ENCODE measurements at places on chromosomes 3 and 15.

DNA sequence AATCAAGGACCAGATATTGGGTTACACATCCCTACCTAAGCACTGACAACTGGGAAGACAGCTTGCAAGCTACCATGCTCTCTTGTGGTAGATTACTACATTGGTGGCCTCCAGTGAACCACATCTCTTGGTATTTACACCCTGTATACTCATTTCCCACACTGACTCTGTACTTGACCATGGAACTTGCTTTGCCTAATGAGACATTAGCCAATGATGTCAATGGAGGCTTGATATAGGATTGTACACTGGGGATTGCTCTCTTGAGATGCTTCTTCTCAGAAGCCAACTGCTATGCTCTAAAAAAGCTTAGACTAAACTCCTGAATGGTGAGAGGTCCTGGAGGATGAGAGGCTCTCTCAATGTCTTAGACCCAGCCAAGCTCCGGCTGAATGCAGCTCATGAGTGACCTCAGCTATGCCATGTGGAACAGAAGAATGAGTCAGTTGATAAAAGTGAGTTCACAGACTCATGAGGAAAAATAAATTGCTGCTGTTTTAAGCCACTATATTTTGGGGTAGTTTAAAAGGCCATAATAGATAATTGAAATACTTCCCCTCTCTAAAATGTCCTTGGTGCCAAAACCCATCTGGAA, 61.5 kb upstream of the GALNT15 start:
- no peaks in the 10 kb centered on the region for H3K27me3 ChIP-seq
- DNase-seq, result no peak
- H3K36me3 ChIP-seq, result no peaks in the 10 kb centered on the region
- H3K27ac ChIP-seq, result no peak overlapping the region
- H3K4me3 ChIP-seq, result no peak overlapping the region
- no peaks in the 10 kb centered on the region for H3K4me1 ChIP-seq

GRCh38 chr3:168239287-168239686, 143.6 kb upstream of the GOLIM4 start:
- H3K4me3 ChIP-seq, result no peak overlapping the region
- H3K36me3 ChIP-seq, result no peaks in the 10 kb centered on the region
- H3K4me1 ChIP-seq, result no peaks in the 10 kb centered on the region
- DNase-seq, result no peak

GRCh38 chr15:52246686-52247431, 48.7 kb downstream of the MYO5C start:
- no peak for DNase-seq
- H3K36me3 ChIP-seq, result no peaks in the 10 kb centered on the region
- no peak overlapping the region for H3K27ac ChIP-seq
- no peaks in the 10 kb centered on the region for H3K27me3 ChIP-seq

DNA sequence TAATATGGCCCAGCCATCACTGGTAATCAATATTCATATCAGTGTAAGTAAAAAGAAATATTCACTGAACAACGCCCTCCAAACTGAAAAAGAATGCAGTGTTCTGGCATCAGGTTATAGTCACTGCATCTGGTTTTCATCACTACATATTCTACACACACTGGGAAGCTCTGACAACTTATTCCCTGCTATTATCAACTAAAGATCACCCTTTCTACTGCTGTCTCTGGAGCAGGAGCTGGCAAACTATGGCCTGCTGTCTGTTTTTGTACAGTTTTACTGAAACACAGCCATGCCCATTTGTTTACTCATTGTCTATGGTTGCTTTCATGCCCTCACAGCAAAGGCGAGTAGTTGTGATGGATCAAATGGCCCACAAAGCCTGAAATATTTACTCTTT, 35.3 kb downstream of the TUBGCP4 start:
- no peak for DNase-seq
- no peak overlapping the region for H3K27ac ChIP-seq
- H3K27me3 ChIP-seq, result no peaks in the 10 kb centered on the region
- no peak overlapping the region for H3K4me3 ChIP-seq
- H3K36me3 ChIP-seq, result peaks cover 28% of the 10 kb centered on the region

GRCh38 chr3:23601091-23601822, 204.5 kb upstream of the UBE2E1 start:
- no peaks in the 10 kb centered on the region for H3K4me1 ChIP-seq
- H3K27ac ChIP-seq, result no peak overlapping the region
- no peak for DNase-seq
- no peaks in the 10 kb centered on the region for H3K27me3 ChIP-seq
- peaks cover 7% of the 10 kb centered on the region for H3K36me3 ChIP-seq
- no peak overlapping the region for H3K4me3 ChIP-seq

GRCh38 chr3:28700728-28701127, 352.1 kb upstream of the AZI2 start:
- no peaks in the 10 kb centered on the region for H3K4me1 ChIP-seq
- DNase-seq, result no peak
- H3K4me3 ChIP-seq, result no peak overlapping the region

DNA sequence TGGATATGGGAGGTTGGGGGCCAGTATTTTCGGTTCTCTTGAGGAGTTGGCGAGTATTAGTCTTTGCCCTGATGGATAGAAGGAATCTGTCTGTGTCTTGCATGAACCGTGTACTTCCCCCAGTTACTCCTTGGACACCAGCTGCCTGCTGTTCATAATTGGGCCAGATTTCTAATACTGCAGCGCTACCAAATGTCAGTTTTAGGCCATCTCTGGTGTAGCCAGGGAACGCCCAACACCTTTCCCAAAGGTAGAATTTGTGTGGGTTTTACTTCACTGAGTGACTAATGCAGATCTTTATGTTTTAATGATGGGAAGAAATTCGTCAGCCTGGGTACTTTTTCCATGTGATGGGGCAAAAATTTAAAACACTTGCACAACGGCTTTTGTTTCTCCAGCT, 18.4 kb downstream of the FLNB start:
- H3K36me3 ChIP-seq, result peaks cover 6% of the 10 kb centered on the region
- DNase-seq, result no peak
- H3K27me3 ChIP-seq, result no peaks in the 10 kb centered on the region
- H3K27ac ChIP-seq, result no peak overlapping the region
- peaks cover 45% of the 10 kb centered on the region for H3K4me1 ChIP-seq

GRCh38 chr15:26050984-26051383, 187.9 kb upstream of the ATP10A start:
- H3K27me3 ChIP-seq, result peaks cover 5% of the 10 kb centered on the region
- H3K4me3 ChIP-seq, result no peak overlapping the region
- H3K4me1 ChIP-seq, result no peaks in the 10 kb centered on the region

- H3K4me1 ChIP-seq, result no peaks in the 10 kb centered on the region
- H3K36me3 ChIP-seq, result no peaks in the 10 kb centered on the region
- no peak overlapping the region for H3K4me3 ChIP-seq
- peaks cover 10% of the 10 kb centered on the region for H3K27me3 ChIP-seq
Measured at GRCh38 chr3:152853196-152853595, 18.3 kb downstream of the P2RY1 start.

- no peak overlapping the region for H3K4me3 ChIP-seq
- no peak overlapping the region for H3K27ac ChIP-seq
- no peak for DNase-seq
Measured at GRCh38 chr3:60323180-60323579, 928.1 kb downstream of the FHIT start.

- H3K4me1 ChIP-seq, result peaks cover 37% of the 10 kb centered on the region
- peaks cover 70% of the 10 kb centered on the region for H3K27me3 ChIP-seq
- DNase-seq, result peak; percentile 15
- H3K4me3 ChIP-seq, result peak overlapping the region; percentile 85
- H3K27ac ChIP-seq, result no peak overlapping the region
- peaks cover 9% of the 10 kb centered on the region for H3K36me3 ChIP-seq
Measured at GRCh38 chr15:48962662-48963523, 826 bp downstream of the SHC4 start.

GRCh38 chr3:114852966-114853365, 294.1 kb downstream of the ZBTB20 start:
- peaks cover 26% of the 10 kb centered on the region for H3K4me1 ChIP-seq
- peaks cover 2% of the 10 kb centered on the region for H3K36me3 ChIP-seq
- H3K27me3 ChIP-seq, result no peaks in the 10 kb centered on the region
- H3K4me3 ChIP-seq, result no peak overlapping the region

DNA sequence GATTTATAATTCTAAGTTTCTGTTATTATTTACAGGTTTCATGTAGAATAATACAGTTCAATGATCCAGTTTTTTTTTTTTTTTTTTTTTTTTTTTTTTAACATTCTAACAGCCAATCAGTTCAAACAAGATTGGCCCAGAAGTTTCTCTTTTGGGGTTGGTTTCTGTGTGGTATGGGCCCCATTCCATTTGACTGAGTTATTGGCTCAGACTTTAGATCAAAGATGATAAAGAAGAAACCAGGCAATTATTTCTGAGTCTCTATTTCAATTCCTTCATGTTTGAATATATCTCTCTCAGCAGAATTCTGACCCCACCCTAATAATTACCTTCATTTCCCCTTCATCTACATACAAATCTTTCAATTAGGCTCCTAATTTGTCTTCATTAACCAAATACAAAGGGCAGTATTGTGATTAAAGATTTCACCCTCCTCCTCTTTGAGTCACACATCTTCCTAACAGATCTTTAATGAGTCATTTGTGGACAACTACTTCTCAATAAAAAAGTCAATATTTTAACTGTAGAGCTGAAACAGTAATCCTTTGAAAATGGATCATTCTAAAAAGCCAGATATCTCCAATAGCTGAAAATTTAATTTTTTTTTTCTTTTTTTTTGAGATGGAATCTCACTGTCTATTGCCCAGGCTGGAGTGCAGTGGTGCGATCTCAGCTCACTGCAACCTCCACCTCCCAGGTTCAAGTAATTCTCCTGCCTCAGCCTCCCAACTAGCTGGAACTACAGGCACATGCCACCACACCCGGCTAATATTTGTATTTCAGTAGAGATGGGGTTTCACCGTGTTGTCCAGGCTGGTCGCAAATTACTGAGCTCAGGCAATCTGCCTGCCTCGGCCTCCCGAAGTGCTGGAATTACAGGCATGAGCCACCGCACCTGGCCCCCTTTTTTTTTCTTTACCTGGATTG, 878.8 kb downstream of the NAALADL2 start:
- H3K4me3 ChIP-seq, result no peak overlapping the region
- DNase-seq, result no peak
- no peak overlapping the region for H3K27ac ChIP-seq
- no peaks in the 10 kb centered on the region for H3K4me1 ChIP-seq
- H3K27me3 ChIP-seq, result no peaks in the 10 kb centered on the region

- no peaks in the 10 kb centered on the region for H3K27me3 ChIP-seq
- no peaks in the 10 kb centered on the region for H3K36me3 ChIP-seq
- H3K4me3 ChIP-seq, result no peak overlapping the region
- no peak for DNase-seq
- H3K4me1 ChIP-seq, result no peaks in the 10 kb centered on the region
- no peak overlapping the region for H3K27ac ChIP-seq
Measured at GRCh38 chr15:39345176-39345575, 235.7 kb upstream of the THBS1 start.

DNA sequence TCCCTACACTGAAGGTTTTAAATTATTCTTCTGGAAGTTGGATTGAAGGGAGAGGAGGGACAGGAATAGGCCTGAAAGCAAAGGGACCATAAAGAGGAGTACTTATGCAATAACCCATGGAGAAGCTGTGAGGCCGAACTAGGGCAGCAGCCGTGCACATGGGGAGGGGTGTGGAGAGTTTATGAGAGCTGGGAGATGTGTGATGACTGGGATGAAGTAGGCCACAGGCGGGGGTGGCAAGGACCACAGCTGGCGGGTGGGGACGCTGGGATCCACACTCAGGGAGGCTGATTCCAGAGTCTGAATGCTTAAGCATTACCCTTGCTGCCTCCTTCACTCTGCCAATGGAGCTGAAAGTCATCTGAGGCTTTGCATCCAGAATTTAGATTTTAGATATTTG, 123.8 kb downstream of the ARNT2 start:
- H3K4me3 ChIP-seq, result no peak overlapping the region
- no peak for DNase-seq
- peaks cover 16% of the 10 kb centered on the region for H3K27me3 ChIP-seq
- H3K36me3 ChIP-seq, result no peaks in the 10 kb centered on the region
- H3K4me1 ChIP-seq, result no peaks in the 10 kb centered on the region
- no peak overlapping the region for H3K27ac ChIP-seq

- H3K27ac ChIP-seq, result no peak overlapping the region
- no peak overlapping the region for H3K4me3 ChIP-seq
- peaks cover 17% of the 10 kb centered on the region for H3K36me3 ChIP-seq
- H3K4me1 ChIP-seq, result peaks cover 10% of the 10 kb centered on the region
Measured at GRCh38 chr15:82129149-82129692, 83.4 kb upstream of the MEX3B start.

GRCh38 chr3:57544181-57545125, at the start of gene DNAH12:
TSS of gene DNAH12 (minus strand) at chr3:57544344. CDS start at chr3:57542870, 1,474 bp downstream.
- H3K4me1 ChIP-seq, result peaks cover 7% of the 10 kb centered on the region
- peaks cover 5% of the 10 kb centered on the region for H3K27me3 ChIP-seq
- H3K36me3 ChIP-seq, result no peaks in the 10 kb centered on the region
- peak; percentile 41 for DNase-seq

DNA sequence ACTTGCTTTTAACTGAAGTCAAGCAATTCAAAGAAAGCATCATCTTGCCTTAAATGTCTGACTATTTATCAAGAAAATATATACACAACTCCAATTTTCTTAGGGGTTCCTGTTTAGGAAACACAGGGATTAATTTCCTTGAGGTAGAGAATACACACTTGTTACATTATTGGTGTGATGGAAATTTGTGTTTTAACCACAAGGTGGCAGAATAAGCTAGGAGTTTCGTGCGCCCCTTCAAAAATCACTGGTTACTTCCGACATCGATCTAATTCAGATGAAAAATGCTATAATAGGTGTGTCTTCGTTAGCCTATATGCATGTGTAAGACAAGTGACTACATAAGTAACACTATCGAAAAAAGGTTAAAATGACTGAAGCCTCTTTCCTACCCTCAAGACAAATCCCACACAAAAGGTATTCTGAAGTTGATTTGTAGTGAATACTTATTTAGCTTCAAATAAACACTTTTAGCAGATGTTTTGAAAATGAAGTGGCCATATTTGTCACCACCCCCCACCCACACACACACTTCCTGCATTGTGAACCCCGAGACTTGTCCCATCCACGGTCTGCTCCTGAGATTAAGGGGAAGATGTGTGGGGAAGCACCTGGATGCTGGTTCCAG, 246.5 kb downstream of the ROBO1 start:
- H3K27me3 ChIP-seq, result peaks cover 2% of the 10 kb centered on the region
- no peak for DNase-seq
- no peaks in the 10 kb centered on the region for H3K36me3 ChIP-seq
- no peak overlapping the region for H3K27ac ChIP-seq
- peaks cover 4% of the 10 kb centered on the region for H3K4me1 ChIP-seq

GRCh38 chr3:183092256-183092655, 7.0 kb downstream of the MCCC1 start:
- no peaks in the 10 kb centered on the region for H3K27me3 ChIP-seq
- H3K4me3 ChIP-seq, result no peak overlapping the region
- DNase-seq, result no peak
- H3K36me3 ChIP-seq, result peaks cover 35% of the 10 kb centered on the region
- no peak overlapping the region for H3K27ac ChIP-seq
- peaks cover 16% of the 10 kb centered on the region for H3K4me1 ChIP-seq

GRCh38 chr15:63218100-63218808, 28.8 kb downstream of the RAB8B start:
- peak overlapping the region; percentile 64 for H3K27ac ChIP-seq
- DNase-seq, result no peak
- H3K27me3 ChIP-seq, result no peaks in the 10 kb centered on the region
- H3K4me3 ChIP-seq, result no peak overlapping the region
- H3K36me3 ChIP-seq, result peaks cover 71% of the 10 kb centered on the region

- no peaks in the 10 kb centered on the region for H3K36me3 ChIP-seq
- DNase-seq, result no peak
- H3K27me3 ChIP-seq, result peaks cover 8% of the 10 kb centered on the region
Measured at GRCh38 chr15:73485372-73485771, 42.4 kb downstream of the REC114 start.

Measured in activated naive CD8-positive, alpha-beta T cell treated with anti-CD3 and anti-CD28 coated beads for 36 hours (primary cell).